ENCODE measurements at places on chromosomes 16 and 17.

- no peak for DNase-seq
Observed at GRCh38 chr16:49563666-49564065, 190.1 kb downstream of the C16orf78 start.

GRCh38 chr17:41567317-41567716 lies 4.5 kb downstream of the KRT9 start:
- DNase-seq: no peak

GRCh38 chr17:57953705-57954396 lies 1.4 kb downstream of the CUEDC1 start:
- no peak for DNase-seq

DNA sequence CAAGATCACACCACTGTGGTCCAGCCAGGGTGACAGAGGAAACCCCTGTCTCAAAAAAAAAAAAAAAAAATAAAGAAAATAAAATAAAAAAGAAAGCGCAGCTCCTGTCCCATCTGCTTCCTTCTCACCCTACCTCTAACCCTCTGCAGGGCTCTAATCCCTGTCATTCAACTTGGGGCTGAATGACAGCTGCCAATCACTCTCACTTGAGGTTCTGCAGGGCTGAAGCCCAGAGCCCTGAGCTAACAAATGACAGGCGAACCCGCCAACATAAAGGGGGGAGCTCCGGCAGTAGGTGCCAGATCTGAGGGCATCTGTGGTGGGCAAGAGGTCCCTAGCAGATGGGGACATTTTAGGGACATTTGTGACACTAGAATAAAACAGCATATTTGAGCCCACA lies 44.3 kb downstream of the ENGASE start:
- DNase-seq: no peak

- no peak for DNase-seq
Observed at GRCh38 chr16:62035115-62036092, 834 bp downstream of the CDH8 start.

- DNase-seq: no peak
Observed at GRCh38 chr16:23741675-23742303, 13.0 kb upstream of the CHP2 start.

DNA sequence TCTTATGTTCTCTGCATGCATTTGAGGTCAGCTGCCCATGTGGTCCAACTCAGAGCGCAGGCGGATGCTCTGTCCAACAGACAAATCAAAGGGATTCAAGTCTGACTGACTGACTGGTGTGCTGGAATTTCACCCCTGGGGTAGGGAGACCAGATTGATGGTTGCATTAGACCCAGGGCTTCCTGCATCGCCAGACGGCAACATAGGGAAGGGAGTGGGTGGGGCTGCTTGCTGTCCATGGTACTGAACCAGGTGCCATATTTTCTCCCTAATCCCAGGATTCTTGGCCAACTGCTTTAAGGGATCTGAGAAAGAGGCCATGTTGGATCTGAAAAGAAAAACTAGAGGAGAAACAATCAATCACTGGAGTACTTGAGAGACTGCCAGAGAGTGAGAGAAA lies 332.0 kb downstream of the XYLT1 start:
- DNase-seq: no peak

GRCh38 chr17:49775546-49776260 lies 11.8 kb upstream of the FAM117A start:
- no peak for DNase-seq
